ENCODE measurements at places on chromosomes 3 and 15.

GRCh38 chr3:128168836-128169235 is 15.6 kb downstream of the EEFSEC start:
- no peak for DNase-seq

DNA sequence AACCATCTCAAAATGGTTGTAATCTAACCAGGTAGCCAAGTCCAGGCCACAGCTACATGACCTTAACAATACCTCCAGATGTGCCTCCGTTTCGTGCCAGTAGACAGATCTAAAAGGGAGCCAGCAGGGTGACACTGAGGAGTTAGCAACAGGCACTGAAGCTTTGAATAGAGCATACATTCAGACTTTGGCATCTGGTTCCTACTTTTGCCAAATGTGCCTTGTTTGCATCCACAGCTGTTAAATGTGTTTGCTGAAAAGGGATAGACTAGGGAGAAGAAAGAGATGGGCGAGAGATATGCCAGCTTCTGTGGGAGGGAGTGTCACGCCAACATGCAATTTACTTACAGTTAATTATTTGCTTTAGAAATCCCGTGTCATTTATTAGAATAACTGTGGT is 1433.9 kb upstream of the CADM2 start:
- no peak for DNase-seq

DNA sequence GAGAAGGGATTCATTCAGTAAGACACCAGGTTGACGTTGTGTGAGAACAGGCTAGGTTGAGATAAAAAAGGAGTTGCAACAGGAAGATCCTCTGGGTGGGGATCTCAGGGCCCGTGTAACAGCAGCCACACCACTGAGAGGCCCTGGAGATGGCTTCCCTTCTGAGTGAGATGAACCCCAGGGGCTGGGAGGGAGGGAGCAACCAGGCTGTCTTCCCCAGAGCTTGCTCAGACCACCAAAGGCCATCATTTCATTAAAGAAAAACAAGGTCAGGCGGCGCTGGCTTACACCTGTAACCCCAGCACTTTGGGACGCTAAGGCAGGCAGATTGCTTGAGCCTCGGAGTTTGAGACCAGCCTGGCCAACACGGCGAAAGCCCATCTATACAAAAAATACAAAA is 187.7 kb downstream of the ATP10A start:
- DNase-seq: no peak

- peak; percentile 6 for DNase-seq
These were observed 32.0 kb downstream of the KCNMB2 start for GRCh38 chr3:178568155-178568731.

GRCh38 chr15:69624155-69624520 is 171.5 kb downstream of the RPLP1 start:
- DNase-seq: no peak

DNA sequence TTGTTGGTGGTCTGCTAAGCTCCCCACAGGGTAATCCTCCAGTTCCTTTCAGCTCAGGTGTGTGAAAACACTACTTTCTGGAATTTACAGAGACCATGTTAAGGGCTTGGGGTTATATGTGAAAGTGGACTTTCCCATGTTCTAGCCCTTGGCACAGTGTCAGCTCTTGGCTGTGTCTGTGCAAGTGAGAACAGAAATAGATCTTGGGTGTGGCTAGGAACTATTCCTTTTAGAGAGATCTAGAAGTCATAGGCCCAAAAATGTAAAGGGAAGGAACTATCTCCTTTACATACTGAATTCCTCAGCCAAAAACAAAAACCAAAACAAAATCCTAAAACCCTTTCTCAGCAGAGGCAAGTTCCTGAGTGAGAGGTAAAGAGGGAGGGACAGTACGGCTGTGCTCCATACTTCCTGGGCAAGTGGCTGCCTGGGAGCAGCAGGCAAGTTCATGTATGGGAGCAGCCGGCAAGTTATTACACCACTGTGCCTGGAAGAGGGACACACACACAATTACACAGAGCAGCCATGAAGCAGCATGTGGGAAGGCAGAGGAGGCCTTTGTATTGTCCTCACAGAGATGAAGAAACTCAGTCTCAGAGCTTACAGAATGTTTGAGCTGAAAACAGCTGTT is 19.9 kb upstream of the C3orf62 start:
- DNase-seq: no peak

DNA sequence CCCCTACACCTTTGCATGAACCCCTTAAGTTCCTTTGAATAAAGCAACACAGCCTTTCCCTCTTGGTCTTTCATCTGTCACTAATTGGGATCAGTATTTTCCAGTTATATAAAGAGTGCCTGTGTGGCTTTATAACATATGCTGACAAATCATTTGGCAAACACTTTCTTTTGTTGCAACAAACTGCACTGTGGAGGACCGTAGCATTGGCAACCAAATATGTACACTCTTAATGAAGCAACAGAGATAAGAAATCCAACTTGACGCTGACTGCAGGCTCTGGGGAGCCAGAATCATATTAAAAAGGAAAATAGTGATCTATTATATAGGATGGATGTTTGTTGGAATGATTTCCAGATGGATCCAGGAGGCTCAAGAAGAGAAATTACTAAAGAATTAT is 120.1 kb upstream of the PRICKLE2 start:
- DNase-seq: peak; percentile 93

- peak; percentile 40 for DNase-seq
These were observed 35.9 kb upstream of the PPP2R3A start for GRCh38 chr3:135929670-135930069.

GRCh38 chr15:53453253-53454105 is 306.0 kb downstream of the WDR72 start:
- no peak for DNase-seq

DNA sequence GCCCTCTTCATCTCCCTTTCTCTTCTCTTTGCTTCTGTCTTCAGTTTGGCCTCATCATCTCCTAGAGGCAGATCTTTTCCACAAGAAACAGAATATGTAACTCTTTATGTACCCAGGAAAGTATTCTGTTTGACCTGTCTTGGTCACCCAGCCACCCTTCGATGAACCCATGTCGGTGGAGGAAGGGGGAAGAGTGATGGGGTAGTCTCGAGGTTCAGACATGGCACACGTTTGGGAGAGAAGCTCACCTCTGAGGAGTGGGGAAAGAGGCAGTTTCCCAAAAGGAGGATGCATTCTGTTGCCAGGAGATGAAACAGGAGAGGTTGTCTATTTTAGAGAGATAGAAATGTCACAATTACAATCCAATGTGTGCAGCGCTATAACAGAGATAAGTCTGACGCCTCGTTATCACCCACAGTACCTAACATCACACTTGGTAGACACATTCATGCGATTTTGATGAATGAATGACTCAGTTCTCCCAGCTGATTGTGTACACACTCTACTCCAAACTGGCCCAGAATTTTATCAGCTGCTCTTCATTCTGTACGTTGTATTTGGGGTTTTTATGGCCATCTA is 722 bp upstream of the CCDC50 start:
- DNase-seq: no peak

DNA sequence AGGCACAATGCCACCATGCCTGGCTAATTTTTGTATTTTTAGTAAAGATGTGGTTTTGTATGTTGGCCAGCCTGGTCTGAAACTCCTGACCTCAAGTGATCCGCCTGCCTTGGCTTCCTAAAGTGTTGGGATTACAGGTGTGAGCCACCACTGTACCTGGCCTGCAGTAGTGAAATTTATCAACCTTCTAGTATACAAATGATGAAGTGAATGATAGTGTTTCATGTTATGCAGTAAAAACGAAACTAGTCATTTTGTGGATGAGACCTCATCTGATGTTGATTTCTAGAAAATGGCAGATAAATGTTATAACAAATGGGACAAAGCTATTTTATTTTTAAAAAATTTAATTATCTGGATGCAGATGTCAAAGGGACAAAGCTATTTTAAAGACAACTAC is 32.9 kb downstream of the NXPE3 start:
- DNase-seq: no peak

- peak; percentile 83 for DNase-seq
These were observed 152.2 kb downstream of the IGSF11 start for GRCh38 chr3:118882353-118882947.

- peak; percentile 55 for DNase-seq
These were observed 253.2 kb upstream of the LRTM1 start for GRCh38 chr3:55180936-55181535.

GRCh38 chr3:130854208-130854864 is 39.5 kb upstream of the ATP2C1 start:
- no peak for DNase-seq

DNA sequence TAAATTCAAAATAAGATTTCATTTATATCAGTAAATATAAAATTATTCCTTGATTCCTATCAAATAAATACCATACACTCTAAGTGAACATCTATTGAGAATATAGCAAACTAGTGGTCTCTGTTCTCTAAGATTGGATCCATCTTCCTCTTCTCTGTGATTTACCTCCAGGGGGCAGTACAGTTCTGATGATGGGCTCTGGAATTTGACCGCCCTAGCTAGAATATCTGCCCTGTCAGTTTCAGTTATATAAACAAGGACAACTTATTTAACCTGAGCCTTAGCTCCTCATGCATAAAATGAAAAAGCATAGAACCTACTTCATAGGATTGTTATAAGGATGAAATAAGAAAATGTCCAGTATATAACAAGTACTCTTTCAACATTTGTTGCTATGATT is 171.1 kb upstream of the CCDC54 start:
- peak; percentile 67 for DNase-seq

DNA sequence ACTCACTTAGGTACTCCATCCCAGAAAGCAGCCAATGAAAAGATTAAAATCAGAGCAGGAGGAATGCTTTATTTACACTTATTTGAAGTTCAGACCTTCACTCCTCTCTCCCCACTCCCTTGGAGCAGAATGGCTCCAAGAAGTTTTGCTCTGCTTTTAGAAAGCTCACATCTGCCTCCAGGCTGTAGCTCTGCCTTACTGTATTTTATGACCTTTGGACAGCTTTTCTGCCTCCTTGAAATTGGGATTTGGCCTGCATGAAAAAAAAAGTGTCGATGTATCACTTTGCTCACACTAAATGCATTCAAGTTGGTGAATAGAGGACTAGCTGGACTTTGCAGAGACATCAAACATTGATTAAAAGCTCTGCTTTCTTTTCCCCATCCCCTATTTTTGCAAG is 95.3 kb downstream of the SLC9A9 start:
- DNase-seq: no peak

GRCh38 chr3:163601426-163601825 is 1476.9 kb downstream of the SI start:
- DNase-seq: no peak

GRCh38 chr3:101720851-101721840 is 3.3 kb upstream of the CEP97 start:
- peak; percentile 14 for DNase-seq

- no peak for DNase-seq
These were observed 115.1 kb upstream of the ICE2 start for GRCh38 chr15:60594071-60594470.

DNA sequence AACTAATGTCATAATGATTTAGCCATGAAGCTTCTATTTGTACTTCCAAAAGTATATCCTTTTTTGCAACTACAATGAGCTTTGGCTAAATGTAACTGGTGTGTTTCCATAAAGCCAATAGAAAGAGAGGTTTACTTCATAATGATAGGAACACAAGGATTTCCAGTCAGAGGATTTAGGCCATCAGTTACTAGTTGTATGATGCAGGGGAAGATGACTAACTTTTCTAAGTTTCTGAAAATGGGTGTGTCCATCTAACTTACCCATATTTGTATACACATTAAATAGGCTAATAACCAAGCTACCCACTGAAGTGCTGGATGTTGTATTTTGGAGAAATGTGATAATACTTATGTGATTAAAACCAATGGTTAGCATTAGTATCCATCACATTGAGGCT is 55.7 kb downstream of the SLC4A7 start:
- DNase-seq: no peak

- DNase-seq: no peak
These were observed 244.5 kb upstream of the SUCLG2 start for GRCh38 chr3:67898916-67899315.

- DNase-seq: no peak
These were observed 120.2 kb upstream of the PFN2 start for GRCh38 chr3:150090877-150091276.

GRCh38 chr3:69646287-69647067 is 92.8 kb upstream of the MITF start:
- DNase-seq: no peak

DNA sequence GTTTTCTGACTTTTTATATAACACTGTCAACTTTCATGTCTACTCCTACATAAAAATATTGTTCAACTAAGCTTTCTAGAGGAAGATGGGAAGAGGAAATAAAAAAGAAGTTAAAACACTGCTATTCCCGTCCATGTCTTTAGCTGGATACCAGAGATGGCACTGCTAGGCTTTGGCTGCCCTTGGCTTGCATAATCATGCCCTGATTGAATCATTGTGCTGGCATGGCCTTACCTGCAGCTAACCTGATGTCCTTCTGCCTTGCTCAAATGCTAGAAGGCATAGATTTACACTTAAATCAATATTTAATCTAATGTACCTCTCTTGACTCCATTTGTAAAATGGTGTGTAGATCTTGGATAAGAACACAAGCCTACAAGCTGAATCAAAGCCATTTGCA is 539.7 kb upstream of the IL12A start:
- DNase-seq: no peak

Data from astrocyte of the hippocampus (primary cell).